ENCODE measurements at places on chromosomes 11 and 22.

GRCh38 chr22:25057013-25057881, 104.7 kb downstream of the KIAA1671 start:
- peak; percentile 46 for DNase-seq

- DNase-seq = no peak
These were observed 2.4 kb upstream of the RANGAP1 start for GRCh38 chr22:41288245-41288946.

DNA sequence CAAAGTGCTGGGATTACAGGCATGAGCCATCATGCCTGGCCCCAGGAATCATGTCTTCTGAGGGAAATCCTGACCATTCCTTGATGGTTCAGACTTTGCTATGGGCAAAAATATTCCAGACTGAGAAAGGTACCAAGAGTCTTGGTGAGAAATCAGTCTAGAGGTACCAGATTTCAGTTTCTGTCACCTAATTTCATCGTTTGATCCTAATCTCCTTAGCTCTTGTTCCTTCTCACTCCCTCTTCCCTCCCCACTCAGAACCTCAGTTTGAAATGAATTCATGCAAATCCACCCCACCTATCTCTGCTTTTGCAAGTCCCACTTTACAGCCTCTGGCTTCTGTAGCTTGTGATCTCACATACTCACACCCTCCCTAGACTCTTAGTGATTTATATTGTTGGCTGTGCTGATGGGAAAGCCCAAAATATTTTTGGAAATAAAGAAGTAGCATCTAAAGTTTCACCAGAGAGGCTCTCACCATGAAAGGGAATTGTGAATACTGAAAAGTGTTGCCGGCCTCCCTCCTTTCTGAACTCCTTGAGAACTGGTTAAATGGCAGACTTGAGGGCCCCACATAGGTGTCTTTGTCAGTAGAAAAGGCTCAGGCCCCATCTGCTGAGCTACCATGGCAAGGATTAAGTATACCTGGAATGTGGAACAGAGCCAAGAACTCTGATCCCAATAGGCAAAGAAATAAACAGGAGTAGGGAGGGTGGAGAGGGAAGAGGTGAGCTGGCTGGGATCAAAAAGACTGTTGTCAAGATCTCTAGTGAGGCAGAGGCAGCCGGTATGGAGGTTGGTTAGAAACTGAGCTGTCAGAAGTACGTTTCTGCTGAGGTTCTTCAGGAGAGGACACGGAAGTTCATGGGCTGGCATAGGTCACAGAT, 190.5 kb upstream of the MTMR2 start:
- DNase-seq = no peak

GRCh38 chr11:82859750-82860149, 40.5 kb downstream of the PRCP start:
- no peak for DNase-seq

GRCh38 chr11:122691549-122692150, 36.1 kb downstream of the UBASH3B start:
- DNase-seq = no peak

DNA sequence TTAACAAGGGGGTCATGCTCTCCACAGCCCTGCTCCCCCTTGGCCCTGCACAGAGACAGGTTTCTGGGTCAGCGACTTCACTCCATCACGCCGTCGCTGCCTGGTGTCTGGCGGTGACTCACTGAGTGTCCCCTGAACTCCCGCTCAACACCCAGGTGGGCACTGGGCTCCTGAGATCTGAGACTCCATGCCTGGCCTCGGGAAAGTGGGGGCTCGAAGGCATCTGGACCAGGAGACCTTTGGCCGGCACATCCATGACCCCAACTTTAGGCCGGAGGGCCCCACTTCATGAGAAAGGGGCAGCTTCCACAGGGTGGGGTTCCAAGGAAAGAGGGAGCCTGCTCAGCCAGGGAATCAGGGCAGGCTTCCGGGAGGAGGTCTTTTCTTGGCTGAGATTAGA, 79.3 kb upstream of the PRR5 start:
- no peak for DNase-seq

- DNase-seq = no peak
These were observed 33.5 kb upstream of the TXNRD2 start for GRCh38 chr22:19974935-19975706.

DNA sequence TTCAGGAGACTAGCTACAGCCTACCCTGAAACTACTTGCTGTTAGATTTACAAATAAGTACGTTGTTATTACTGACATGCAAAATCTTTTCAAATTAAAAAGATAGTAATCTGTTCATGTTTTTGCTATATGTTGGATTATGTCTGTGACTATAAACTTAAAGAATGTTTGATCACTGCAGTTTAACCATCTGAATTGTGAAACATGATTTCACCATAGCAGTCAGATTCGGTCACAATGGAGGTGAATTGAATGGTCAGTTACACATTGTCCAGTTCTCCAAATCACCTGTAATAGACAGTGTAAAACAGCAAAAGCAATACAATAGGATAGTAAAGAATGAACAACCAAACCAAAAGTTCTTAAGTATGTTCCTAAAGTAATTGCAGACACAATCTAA, 43.3 kb downstream of the CCDC83 start:
- no peak for DNase-seq

- DNase-seq = no peak
These were observed 13.0 kb downstream of the GALNT18 start for GRCh38 chr11:11608783-11609232.

GRCh38 chr11:67029146-67029545, 6.2 kb downstream of the SYT12 start:
- DNase-seq = no peak

- DNase-seq = no peak
These were observed 340.3 kb downstream of the CTTN start for GRCh38 chr11:70738661-70739060.

DNA sequence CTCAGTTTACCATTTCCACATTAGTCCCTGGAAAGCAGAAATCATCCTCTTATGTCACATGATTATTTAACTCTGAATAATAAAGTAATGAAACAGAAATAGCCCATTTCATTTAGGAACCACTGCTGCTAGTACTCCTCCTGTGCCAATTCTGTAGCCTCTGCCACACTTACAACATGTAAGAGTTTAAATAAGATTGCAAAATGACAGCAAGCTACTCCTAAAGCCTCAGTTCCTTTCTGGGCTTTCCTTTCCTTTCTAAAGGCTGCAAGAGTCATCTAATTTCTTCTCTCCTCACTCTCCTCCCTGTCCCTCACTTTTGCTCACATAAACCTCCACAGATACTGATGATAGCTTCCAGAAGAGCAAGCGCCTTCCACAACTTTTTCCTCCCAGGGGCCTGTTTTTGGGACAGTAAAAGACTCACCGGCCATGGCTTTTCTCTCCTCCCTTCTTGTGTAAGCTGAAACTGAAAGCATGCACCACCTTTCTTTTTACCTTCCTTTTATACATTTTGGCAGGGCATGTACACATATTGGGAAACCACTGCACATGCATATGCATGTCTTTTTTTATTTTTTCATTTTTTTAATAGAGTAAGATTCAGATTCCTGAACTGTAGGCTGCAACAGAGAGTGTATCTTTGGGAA, 38.5 kb downstream of the CARD18 start:
- no peak for DNase-seq

DNA sequence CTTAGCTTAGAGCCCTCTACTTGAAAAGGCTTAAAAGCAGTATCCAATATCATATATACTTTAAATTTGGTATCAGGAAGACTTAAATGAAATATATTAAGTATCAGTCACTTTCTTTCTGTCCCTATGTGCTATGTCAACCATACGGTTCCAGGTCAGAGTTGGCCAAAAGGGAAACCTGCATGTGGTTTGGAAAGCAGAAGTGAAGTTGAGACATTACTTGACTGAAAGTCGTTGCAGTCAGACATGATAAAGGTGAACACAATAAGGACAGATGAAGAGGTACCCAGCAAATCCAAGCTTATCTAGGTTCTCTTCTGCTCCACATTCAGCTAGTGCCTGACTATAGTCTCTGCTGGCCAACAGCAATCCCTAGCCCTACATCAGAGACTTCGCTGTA, 336.8 kb downstream of the KCNA4 start:
- no peak for DNase-seq

- no peak for DNase-seq
These were observed 17.4 kb downstream of the CABIN1 start for GRCh38 chr22:24028533-24028932.

DNA sequence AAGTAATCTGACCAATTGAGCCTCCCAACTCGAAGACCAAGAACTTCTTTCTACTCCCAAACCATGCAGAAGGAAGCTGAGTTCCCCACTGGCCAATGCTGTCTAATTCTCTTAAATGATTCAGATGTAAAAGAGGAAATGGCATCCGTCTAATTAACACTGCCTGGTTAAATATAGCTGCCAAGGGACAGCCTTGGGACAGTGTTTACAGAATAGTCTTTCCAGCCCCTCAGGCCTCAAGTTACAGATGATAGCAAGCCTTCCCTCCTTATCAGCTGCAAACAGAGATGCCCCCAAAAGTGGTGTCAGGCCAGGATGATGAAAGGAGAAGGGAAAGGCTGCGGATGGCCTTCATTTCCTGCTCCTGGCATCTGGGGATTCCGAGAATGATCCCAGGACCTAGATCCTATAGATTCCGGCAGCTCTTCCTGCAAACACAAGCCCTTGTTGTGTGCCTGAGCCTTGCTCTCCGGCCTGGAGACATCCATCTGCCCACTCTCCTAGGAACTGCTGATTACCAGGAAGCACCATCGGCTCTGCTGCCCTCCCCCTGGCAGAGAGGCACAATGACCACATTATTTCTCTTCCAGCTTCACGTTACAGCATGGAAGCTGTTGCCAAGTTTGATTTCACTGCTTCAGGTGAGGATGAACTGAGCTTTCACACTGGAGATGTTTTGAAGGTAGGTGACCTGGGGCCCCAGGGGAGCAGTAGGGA, 13.5 kb upstream of the TMA7B start:
- DNase-seq = no peak

DNA sequence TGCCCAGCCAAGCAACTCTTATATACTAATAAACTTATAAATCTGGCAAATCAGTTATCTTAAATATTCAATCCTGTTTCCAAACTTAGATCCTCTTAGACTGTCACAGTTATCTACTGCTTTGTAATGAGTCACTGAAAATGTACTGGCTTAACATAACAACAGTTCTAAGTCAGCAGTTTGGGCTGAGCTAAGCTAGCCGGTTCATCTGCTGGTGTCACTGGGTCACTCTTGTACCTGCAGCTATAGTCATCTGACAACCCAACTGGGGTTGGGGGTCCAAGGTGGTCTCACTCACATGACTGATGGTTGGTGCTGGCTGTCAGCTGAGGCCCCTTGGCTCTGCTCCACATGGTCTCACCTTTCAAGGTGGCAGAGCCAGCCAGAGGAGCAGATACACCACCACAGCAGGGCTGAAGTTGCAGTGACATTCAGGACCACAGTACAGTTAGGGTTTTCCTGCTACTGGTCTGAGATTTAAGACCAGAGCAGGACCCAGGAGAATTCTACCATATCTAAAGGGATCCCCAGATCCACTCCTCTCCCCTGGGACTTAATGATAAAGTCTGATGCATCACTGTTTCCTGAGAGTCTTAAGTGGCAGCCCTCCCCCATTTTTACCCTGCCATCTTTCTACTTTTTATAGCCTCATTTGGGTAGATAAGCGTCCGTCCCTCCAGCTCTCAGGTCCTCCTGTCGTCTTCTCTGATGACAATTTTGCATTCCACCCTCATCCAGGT, 7.9 kb upstream of the MACROD1 start:
- DNase-seq = no peak

- no peak for DNase-seq
These were observed 14.9 kb downstream of the DCPS start for GRCh38 chr11:126318574-126319373.

DNA sequence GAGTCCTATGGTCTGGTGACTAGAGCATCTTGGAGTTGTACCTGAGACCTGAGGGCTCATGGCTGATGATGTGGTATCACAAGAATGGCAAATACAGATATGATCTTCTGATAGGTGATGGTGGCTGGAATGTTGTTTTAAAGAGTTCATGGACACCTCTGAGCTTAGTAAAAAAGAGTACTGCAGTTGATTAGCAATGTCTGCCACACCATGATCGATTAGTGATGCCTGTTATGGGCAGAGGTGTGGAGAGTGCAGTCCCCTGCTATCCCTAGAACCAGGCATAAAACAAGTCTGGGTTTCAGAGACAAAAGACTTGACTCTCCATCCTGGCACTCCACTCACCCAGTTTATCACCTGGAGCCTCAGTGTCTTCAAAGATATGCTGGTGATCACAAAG, 1.4 kb upstream of the BATF2 start:
- DNase-seq = no peak

DNA sequence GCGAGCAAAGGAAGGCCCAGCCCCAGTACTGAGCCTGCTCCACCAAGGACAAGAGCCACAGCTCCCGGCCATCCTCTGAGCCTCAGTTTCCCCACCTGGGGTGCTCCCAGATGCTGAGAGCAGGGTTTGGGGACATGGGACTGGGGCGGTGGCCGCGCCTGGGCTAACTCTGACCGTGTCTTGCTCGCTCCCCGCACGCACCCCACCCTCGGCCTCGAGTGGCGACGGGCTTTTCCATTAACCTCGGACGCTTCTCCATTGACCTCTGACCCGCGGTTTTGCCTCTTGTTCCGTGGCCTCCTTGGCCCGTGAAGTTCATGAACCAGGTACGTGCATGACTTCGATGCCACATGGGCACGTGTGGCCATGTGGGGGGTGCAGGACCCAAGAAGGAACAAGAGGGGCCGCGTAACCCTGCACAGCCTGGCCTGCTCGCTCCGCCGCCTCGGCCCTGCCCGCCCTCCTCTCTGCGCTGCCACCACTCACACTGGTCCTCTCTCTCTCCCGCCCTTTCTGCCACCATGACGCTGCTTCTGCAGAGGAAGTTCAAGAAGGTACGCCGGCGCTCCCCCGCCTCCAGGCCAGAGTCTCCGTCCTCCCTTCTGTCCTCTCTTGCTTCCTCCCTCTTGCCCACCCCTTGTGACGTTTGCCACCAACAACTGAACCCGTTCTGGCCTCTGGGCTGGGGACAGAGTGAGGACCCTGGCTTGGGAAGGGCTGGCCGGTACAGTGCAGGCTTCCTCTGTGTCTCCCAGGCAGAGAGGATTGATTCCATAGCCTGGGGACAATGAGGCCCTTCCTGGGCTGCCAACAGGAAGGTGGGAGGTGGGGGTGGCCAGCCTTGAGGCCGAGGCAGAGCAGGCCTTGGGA, 6.9 kb downstream of the TNNT3 start:
- no peak for DNase-seq

GRCh38 chr11:94194712-94195111, 66.1 kb downstream of the PANX1 start:
- no peak for DNase-seq

GRCh38 chr11:84061726-84062125, 775.6 kb upstream of the CCDC90B start:
- no peak for DNase-seq

All from stimulated activated CD8-positive, alpha-beta memory T cell treated with anti-CD3 and anti-CD28 coated beads, Interleukin-7, amount 100 ng/mL, for 4 hours (primary cell).